ENCODE measurements at places on chromosomes 5 and 9.

- H3K27me3 ChIP-seq: no peaks in the 10 kb centered on the region
- no peaks in the 10 kb centered on the region for H3K36me3 ChIP-seq
- no peaks in the 10 kb centered on the region for H3K4me1 ChIP-seq
- no peak for DNase-seq
- H3K4me3 ChIP-seq: no peak overlapping the region
These were observed 39.6 kb upstream of the TRIM36 start for GRCh38 chr5:115209279-115209678.

GRCh38 chr5:14594378-14595074 is 12.9 kb downstream of the OTULINL start:
- no peaks in the 10 kb centered on the region for H3K36me3 ChIP-seq
- H3K4me3 ChIP-seq: no peak overlapping the region
- no peaks in the 10 kb centered on the region for H3K27me3 ChIP-seq
- H3K4me1 ChIP-seq: no peaks in the 10 kb centered on the region
- H3K27ac ChIP-seq: no peak overlapping the region
- no peak for DNase-seq

DNA sequence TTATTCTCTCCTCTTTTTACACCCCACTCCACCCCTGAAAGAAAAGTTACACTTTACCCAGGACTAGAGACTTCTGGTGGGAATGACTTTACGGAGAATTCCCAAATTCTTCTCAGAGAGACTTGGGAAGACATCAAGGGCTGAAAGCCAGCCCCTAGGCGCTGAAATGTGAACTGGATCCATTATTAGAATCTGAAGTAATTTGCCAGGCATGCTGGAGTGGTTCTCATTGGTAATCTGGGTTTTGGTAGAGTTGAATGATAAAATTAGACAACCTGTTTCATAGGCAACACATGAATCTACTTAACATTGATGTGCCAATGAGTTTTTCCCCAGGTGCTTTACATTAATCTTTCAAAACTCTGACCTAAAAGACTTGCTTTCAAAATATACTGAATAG is 324.8 kb downstream of the ADAMTS6 start:
- no peak overlapping the region for H3K27ac ChIP-seq
- no peaks in the 10 kb centered on the region for H3K27me3 ChIP-seq
- no peaks in the 10 kb centered on the region for H3K4me1 ChIP-seq
- no peaks in the 10 kb centered on the region for H3K36me3 ChIP-seq

DNA sequence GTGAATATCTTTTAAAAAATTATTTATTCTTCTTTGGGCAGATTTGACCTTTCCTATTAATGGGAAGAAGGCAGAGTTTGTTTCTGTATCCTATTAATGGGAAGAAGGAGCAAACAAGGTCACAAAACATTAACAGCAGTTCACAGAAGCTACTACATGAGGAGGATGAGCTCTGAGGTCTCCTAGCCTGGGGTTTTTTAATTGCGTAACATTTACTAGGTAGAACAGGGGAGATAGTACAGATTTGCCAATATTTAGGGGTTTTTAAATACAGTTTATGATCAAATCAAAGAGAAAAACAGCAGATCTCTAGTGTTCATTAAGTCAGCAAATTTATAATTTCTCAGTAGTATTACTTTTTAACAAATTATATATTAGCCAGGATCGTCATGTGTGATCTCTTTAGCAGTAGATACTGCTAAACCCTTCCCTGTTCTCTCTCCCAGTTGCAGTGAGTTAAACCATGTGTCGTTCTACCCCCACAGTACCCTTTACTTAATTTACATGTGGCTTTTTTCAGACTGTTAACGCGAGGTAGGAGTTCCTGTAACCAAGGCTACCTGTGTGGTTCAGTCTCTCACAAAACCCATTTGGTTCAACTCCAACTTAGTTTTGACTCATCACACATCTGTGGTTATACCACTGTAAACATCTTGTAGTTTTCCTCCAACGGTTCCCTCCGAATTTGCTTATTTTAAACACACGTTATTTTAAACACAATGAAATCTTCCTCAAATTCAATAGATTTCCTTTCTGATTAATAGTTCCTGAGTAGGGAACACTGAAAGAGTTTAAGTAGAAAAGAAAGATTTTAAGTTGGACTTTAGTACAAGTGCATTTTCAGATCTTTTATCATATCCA is 13.3 kb downstream of the SLC25A46 start:
- H3K36me3 ChIP-seq: peaks cover 6% of the 10 kb centered on the region
- no peak overlapping the region for H3K4me3 ChIP-seq
- no peaks in the 10 kb centered on the region for H3K4me1 ChIP-seq
- H3K27ac ChIP-seq: no peak overlapping the region

GRCh38 chr5:2095011-2095410 is 212.3 kb upstream of the IRX4 start:
- no peak overlapping the region for H3K4me3 ChIP-seq
- H3K27me3 ChIP-seq: no peaks in the 10 kb centered on the region
- no peaks in the 10 kb centered on the region for H3K36me3 ChIP-seq
- DNase-seq: no peak
- H3K4me1 ChIP-seq: no peaks in the 10 kb centered on the region
- no peak overlapping the region for H3K27ac ChIP-seq

All from GM23338 (cell line).